ENCODE measurements at places on chromosomes 6 and 20.
A peak's percentile ranks its signal among the peaks of the same experiment; 100 is the strongest.

GRCh38 chr20:1449370-1449769, 17.3 kb downstream of the NSFL1C start:
- no peak for DNase-seq

DNA sequence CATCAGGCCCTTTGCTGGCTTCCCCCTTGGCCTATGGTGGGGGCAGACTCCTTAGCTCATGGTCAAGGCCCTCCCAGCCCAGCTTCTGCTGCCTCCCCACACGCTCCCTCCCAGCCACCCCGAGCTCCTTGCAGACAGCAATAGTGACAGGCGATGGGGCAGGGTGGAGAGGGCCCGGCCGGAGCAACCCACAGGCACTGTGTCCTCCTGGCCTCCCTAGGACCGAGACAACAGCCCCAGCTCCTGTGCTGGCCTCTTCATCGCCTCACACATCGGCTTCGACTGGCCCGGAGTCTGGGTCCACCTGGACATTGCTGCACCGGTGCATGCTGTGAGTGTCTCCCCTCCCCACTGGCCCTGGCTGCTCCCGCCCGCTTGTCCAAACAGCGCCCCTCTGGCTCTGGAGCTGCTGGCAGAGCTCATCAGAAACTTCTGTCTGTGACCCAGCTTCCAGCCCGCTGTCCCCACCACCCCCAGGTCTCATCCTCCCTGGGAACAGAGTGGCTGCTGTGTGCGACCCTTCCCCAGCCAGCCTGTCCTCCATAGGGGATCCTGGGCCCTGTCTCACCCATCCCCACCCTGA, 21.8 kb downstream of the NPEPL1 start:
- DNase-seq: no peak

DNA sequence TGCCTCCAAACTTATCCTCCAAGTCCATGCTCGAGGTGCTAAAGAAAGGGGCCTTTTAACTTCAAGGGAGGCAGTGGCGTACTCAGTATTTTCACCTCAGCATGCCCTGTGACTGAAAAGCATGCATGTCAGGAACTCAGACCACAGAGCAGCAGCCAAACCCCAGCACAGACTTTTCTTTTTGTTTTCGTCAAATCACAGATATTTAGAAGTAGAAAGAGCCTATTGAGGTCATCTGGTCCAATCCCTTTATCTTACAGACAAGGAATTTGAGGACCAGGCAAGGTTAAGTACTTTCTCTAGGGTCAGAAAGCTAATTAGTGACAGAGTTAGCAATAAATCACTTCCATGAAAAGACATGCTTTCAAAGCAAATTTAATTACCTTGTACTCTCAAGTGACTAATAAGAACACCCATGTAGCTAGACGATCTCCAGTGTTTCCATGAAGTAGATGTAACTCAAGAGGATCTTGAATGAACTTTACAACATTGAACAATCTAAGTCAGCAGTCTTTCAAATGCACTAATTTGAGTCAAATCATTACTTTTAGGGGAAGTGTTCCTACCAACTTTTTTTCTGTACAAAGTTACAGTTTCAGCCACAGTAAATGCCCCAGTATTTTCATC, 35.9 kb downstream of the MOXD1 start:
- DNase-seq: no peak

GRCh38 chr20:2599288-2600006, 53.0 kb upstream of the NOP56 start:
- DNase-seq: no peak

DNA sequence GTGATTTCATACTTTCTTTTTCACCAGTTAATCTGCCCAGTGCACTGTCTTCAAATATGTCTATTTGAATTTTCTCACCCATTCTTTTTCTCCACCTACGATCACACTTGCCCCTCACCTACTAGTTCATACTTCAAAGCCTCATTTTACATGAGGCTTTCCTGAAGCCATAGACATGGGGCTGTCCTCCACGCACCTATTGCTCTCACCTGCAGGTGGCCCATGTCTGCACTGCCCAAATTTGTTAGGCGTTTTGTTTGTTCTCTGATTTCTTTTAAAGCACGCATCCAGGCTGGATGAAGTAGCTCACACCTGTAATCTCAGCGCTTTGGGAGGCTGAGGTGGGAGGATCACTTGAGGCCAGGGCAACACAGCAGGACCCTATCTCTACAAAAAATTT, 106.8 kb upstream of the RIPOR2 start:
- no peak for DNase-seq

- DNase-seq: no peak
These were observed 13.4 kb downstream of the CASP8AP2 start for GRCh38 chr6:89843070-89843469.

DNA sequence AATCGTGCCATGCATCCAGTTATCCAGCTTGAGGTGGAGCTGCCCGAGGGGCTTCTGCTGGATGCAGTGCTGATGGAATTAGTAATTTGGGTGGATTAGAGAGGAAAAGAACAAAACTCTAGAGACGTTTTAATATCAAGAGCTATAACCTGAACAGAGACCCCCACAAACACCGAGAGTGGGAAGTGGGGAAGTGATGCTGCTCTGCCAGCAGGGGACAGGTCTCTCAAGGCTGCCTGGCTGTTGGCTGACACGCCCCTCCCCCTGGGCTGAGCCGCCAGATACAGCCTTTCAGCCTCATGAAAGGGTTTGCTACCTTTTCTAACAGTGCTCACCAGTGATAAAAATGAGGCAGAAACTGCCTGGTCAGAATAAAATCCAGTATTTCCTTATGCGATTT, 9.6 kb downstream of the LEMD2 start:
- DNase-seq: no peak

DNA sequence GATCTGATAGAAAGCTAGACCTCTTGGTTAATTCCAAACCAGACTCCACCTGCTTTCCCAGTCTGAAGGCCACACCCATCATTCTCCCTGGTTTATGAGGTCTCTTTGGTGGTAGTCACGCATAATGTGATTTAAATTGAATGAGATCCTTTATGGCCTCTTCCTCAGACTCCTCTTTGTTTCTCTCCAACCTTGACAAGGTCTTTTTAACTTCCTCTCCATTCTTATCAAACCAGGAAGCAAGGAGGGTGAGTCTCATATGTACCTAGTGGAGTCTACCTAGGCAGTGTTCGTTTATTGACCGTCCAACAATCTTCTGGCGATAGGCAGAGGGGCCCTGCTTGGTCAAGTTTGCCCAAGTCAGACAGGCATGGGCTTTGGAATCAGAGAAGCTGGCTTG, 184.2 kb upstream of the LAMP5 start:
- no peak for DNase-seq

- DNase-seq: no peak
These were observed 768.1 kb downstream of the KIF16B start for GRCh38 chr20:15805154-15805553.

- DNase-seq: no peak
These were observed 74.1 kb downstream of the TRMT11 start for GRCh38 chr6:126060400-126060799.

- DNase-seq: peak; percentile 11
These were observed 72.6 kb upstream of the DUSP22 start for GRCh38 chr6:219641-220198.

DNA sequence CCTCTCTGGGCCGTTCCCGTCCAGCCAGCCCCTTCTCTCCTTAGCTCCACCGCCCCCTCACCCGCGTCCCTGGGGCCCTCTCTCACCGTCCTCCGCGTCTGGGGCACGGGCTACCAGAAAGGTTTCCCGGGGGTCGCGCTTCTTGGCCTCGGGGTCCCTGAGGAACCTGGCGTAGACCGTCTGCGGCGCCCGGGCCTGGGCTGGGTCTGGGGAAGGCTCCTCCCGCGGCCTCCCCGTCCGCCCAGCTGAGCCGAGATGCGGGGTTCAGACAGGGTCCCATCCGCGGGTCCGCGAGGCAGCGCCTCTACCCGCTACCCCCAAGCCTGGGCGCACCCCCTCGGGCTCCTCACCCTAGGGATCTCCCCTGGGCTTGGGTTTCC, 1.1 kb downstream of the TULP1 start:
- DNase-seq: no peak

- no peak for DNase-seq
These were observed 13.8 kb downstream of the PHACTR3 start for GRCh38 chr20:59618131-59618530.

GRCh38 chr6:151721671-151722070, 85.8 kb upstream of the ESR1 start:
- DNase-seq: no peak

All from KG1 (cell line).